ENCODE measurements at places on chromosomes 11 and 22.

GRCh38 chr11:130022799-130023198 is 20.2 kb upstream of the PRDM10 start:
- no peak for DNase-seq

DNA sequence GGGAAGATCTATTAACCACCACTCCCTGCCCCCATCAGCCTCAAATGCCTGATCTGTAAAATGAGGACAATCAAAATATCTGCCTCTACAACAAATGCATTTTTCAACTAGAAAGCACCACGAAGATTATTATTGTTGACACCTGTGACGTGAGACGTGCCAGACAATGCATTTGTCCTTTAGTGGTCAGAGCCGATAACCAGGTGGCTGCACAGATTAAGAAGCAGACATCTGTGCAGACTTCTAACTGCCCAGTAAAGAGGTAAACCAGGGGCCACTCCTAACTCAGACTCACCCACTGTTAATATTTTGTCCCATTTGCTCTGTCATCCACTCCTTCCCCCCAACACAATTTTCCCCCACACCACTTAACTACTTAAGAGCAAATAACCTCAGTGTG is 11.7 kb downstream of the PLEKHA7 start:
- no peak for DNase-seq

DNA sequence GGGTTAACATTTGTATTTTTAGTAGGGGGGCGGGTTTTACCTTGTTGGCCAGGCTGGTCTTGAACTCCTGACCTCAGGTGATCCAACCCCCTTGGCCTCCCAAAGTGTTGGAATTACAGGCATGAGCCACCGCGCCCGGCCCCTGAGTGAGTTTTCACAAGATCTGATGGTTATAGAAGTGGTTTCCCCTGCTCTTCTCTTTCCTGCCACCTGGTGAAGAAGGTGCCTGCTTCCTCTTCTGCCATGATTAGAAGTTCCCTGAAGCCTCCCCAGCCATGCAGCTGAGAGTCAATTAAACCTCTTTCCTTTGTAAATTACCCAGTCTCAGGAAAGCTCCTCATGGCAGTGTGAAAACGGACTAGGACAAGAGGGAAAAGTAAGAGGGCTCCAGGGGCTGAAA is 259.1 kb upstream of the PLET1 start:
- DNase-seq, result no peak

DNA sequence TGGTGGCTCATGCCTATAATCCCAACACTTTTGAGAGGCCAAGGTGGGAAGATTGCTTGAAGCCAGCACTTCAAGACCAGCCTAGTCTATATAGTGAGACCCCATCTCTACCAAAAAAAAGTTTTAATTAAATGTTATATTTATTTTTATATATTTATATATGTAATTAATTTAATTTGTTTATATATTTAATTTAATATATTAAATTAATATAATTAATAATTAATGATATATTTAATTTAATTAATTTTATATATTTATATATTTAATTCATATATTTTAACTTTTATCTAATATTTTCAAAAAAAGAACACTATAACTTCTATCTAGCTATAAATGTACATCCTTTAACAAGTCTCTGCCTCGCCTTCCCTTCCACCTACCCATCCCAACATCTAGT is 104.8 kb downstream of the PAX6 start:
- no peak for DNase-seq

GRCh38 chr11:65429068-65429681 is 6.6 kb downstream of the NEAT1 start:
- no peak for DNase-seq

- DNase-seq, result no peak
Observed at GRCh38 chr11:66316849-66317251, at the start of gene CD248. Gene CD248, minus strand, starts transcription at chr11:66317044. Its CDS starts 17 bp downstream, at chr11:66317027.

DNA sequence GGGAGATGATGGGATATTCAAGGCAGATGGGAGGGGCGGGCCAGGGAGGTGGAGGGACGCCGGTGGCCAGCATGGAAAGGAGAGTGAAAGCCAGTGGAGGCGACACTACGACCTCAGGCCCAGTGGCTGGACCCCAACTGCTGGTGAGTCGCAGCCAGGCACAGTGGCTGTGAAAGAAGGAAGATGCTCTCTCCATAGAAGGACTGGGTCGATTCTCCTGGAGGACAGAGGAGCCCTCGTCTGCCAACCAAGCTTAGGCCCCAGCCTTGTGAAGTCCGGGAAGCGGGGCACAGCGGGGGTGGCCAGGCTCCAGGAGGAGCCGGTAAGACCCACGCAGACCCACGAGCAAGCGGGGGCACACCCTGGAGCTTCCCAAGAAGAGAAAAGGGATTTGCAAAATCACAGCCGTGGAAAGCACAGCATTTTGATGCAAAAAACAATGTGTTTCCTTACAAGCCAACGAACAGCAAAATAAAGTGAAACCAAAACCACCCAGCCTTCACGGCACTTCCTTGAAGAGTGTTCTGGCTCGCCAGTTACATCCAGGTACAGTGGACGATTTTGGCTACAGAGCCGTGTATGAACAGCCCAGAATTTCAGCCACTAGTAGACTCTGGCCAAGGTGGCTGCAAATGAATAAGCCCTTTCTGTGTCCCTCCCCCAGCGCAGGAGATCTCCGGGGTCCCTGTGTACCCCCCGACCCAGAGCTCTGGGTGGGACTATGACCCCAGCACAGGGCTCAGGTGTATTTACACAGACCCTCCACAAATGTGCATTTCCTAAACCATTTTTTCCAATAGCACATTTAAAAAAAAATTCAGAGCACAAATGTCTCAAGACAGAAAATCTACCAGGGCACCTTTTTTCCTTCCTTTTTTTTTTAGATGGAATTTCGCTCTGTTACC is 96.9 kb downstream of the TRMU start:
- no peak for DNase-seq

DNA sequence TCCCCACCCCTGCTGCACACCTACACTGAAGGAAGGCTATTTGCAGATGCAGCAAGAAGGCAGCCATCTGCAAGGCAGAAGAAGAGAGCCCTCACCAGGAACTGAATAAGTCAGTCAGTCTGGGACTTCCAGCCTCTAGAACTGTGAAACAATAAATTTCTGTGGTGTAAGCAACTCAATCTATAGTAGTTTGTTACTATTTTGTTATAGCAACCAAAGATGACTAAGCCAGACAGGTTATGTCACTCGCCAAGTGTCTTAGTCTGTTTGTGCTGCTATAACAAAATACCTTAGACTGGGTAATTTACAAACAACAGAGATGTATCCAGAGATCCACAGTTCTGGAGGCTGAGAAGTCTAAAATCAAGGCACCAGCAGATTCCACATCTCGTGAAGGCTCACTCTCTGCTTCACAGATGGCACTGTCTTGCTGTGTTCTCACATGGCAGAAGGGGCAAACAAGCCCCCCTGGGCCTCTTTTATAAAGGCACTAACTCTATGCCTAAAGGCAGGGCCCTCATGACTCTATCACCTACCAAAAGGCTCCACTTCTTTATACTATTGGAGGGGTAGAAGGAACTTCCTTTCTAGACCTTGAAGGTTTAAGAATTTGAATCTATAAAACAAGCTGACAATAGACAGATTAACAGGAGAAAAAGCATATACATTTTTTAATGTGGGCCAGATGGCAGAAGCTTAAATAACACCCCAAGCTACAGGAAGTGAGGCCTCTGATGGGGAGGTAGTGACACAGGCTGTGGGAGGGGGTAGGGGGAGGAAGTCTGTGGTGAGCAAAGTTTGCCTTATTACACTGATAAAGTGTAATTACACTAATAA is 12.3 kb downstream of the APOL6 start:
- no peak for DNase-seq

GRCh38 chr11:12187399-12187798 is 77.0 kb downstream of the MICAL2 start:
- DNase-seq, result no peak

DNA sequence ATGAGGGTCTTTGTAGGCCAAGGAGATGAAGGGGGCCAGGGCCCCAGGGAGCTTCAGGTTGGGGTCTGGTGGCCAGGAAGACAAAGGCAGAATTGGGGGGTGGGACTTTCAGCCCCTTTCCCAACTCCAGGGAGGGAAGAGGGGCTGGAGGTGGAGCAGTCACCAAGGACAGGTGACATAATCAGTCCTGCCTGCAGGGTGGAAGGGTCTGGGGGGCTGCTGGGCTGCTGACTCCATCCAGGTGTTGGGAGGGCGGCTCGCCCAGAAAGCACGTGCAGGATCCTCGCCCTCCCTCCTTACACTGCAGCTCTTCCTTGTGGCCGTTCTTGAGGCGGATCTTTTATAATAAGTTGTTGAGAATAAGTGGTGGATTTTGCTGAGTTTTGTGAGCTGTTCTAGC is 1491.1 kb downstream of the TBC1D22A start:
- DNase-seq, result no peak

DNA sequence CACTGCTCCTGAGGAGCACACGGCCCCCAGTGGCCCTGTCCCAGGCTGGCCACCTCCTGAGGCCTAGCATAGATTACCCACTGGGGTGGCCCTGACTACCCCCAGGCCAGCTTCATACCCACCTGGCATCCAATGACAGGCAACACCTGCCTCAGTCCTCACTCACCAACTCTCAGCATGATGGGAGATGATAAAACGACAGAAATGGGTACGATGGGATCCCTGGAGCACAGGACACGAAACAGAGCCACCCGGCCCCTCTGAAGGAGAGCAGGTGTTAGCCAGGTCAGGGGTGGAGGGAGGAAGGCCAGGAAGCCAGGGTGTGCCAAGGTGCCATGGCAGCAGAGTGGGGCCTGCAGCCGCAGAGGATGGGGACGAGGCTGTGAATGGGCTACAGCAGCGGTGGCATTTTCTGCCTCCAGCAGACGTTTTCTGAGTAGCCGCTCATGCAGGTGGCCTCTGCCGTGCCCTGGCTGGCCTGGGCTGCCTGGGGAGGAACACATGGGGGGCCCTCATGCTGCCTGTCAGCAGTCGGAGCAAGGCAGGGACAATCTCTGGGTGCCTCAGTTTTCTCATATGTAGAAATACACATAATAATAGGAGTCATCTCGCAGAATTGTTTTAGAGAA is 50.2 kb upstream of the FGF3 start:
- DNase-seq, result no peak

- DNase-seq, result no peak
Observed at GRCh38 chr11:134250246-134250645, 2.9 kb downstream of the THYN1 start.

- no peak for DNase-seq
Observed at GRCh38 chr11:45185228-45185729, 38.8 kb downstream of the PRDM11 start.

GRCh38 chr11:17415523-17416104 is 27.2 kb upstream of the KCNJ11 start:
- no peak for DNase-seq

DNA sequence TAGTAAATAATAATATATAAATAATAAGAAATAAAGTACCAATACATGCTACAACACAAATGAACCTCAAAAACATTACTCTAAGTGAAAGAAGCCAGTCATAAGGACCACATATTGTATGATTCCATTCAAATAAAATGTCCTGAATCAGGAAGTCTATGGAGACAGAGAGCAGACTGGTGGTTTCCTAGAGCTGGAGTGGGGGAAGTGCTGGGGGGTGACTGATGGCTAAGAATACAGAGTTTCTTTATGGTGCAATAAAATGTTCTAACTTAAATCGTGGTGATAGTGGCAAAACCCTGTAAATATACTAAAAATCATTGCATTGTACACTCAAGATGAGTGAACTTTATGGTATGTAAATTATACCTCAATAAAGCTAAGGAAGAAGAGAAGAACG is 376.5 kb downstream of the BUD13 start:
- no peak for DNase-seq

GRCh38 chr11:78239781-78240180 is 51.1 kb downstream of the USP35 start:
- no peak for DNase-seq

DNA sequence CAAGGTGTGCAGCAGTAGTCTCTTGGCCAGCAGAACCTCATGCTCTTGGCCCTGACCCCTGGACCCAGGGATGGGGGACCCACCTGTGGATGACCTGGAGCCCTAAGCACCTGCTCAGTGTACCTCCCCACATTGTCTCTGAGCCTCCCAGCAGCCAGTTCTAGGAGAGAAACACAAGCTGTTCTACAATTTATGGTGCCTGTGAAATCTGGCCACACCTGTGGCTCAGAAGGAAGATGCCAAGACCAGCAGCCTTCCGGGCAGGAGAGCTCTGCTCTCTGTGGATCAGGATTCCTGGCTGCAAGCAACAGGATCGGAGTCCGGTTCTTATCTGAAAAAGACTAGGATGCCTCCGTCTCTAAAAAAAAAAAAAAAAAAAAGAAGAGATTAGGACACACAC is 103.6 kb upstream of the ANO1 start:
- DNase-seq, result no peak

DNA sequence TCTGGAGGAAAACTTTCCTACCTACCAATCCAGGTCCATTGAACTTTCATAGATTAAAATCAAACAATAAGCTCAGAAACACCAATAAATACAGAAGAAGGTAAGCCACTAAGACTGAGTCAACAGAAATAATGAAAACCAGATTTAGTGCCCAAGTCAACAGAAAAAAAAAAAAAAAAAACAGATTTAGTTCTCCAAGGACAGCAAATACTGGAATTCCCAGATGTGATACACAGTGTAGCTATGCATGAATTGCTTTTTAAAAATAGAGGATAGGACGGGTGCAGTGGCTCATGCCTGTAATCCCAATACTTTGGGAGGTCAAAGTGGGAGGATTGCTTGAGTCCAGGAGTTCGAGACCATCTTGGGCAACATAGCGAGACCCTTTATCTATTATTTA is 15.7 kb downstream of the DMC1 start:
- DNase-seq, result no peak

All from NCI-H1092 (cell line).